ENCODE measurements at places on chromosomes 2 and 18.

DNA sequence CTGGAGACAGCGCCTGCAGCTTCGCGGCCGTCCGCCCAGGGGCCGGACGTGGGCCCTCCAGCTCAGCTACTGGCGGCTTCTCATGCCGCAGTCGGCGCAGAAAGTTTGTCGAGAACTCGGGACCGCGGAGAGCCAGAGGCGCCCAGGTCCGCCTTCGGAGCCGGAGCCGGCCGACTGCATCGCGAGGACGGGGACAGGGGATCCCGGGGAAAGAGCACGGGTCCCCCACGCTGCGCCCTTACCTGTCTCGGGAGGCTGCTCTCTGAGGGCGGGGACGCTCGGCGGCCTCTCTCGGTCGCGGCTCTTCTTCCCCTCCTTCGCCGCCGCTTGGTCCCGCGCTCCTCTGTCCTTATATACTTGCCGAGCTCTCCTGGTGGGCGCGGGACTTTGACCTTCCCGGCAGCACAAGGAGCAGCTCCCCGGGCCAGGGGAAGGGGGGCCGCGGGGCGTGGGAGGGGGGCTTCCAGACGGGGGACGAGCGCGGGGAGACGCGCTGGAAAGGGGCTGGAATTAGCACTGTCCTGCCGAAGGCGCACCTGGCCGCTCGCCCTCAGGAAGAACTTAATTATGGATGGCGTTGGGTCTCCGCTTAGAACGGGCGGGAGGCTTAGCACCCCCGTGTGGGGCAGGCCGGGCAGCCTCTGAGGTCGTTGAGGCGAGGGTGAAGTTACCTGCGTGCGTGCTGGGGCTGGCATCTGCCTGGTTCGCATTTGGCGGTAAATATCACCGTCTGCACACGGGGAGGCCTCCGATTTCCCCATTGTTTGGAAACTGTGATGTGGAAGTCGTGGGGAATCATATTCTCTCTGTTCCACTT, at the start of gene POMC:
POMC (minus strand) TSS at position 325 of the 817 bp plus-strand sequence. CDS start 3,808 bp downstream, outside the sequence.
- DNase-seq, result no peak

GRCh38 chr2:6787376-6787775, 78.3 kb downstream of the CMPK2 start:
- DNase-seq, result no peak

- DNase-seq, result no peak
Observed at GRCh38 chr2:48380208-48380607, 149.7 kb upstream of the STON1 start.

GRCh38 chr2:201263779-201264178, 3.4 kb downstream of the CASP8 start:
- no peak for DNase-seq

- no peak for DNase-seq
Observed at GRCh38 chr2:238238766-238239542, 884 bp downstream of the HES6 start.

GRCh38 chr2:12547566-12548170, 169.1 kb upstream of the TRIB2 start:
- no peak for DNase-seq

GRCh38 chr18:59182673-59183072, 37.3 kb upstream of the GRP start:
- no peak for DNase-seq
